ENCODE measurements at places on chromosomes 2 and 18. TPM values are rescaled to one million over a fixed set of nuclear protein-coding genes. Genes with fewer than 3 reads are reported as not detected.
A peak's percentile ranks its signal among the peaks of the same experiment; 100 is the strongest.

Gene KANSL3
- total RNA-seq: 45.5 TPM

Gene CCDC68
- total RNA-seq: 0.82 TPM

Gene TMEM163
- 10.2 TPM for total RNA-seq

Gene METTL21A
- 16.2 TPM for total RNA-seq

Gene ADRA2B
- not detected for total RNA-seq

Gene NGEF
- total RNA-seq: 12.2 TPM

Gene COL4A3
- 5.4 TPM for total RNA-seq

Gene NXPH2
- total RNA-seq: 12.7 TPM

Gene CD8B2
- not detected for total RNA-seq

Gene SPP2
- total RNA-seq: not detected

Gene RGPD3
- total RNA-seq: 0.82 TPM

GRCh38 chr2:136175868-136176267, 57.9 kb upstream of the CXCR4 start:
- no peak for DNase-seq

GRCh38 chr2:136638193-136638592, 127.2 kb upstream of the THSD7B start:
- no peak for DNase-seq

- DNase-seq: no peak
Observed at GRCh38 chr2:128196471-128196931, 105.5 kb downstream of the UGGT1 start.

DNA sequence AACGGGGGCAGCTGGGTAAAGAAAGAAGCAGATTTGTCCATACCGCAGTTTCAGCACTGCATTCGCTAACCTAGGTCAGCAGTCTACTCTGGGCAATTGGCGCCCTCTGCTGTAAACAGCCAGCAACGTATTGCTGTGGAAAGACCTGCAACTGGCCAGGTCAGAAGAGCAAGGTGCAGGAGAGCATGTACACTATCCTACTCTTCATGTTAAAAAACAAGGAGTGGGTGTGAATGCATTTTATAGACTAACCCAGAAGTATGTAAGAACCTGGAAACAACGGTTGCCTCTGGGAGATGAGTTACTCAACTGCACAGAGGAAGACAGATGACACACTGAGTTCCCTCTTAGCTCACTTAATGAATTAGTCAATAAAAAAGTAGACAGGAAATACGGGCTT, 6.2 kb downstream of the MRPS5 start:
- DNase-seq: peak; percentile 60

DNA sequence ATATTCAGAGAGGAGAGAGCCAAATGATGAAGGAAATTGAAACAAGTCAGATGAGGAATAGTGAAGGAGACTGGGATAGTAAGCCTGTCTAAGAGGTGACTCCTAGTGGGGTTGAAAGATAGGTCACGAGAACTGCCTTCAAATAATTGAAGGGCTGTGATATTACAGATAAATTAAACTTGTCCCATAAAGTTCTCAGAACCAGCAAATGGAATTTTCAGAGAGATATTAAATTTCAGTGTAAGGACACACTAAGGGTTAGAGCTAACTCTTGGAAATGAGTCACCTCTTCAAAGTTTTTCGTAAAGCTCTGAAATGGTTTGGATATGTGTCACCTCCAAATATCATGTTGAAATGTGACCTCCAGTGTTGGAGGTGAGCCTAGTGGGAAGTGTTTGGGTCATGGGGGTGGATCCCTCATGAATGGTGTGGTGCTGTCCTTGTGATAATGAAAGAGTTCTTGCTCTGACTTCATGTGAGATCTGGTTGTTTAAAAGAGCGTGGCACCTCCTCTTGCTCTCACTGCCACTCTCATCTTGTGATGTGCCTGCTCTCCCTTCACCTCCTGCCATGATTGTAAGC, 87.3 kb downstream of the BABAM2 start:
- DNase-seq: no peak

- no peak for DNase-seq
Observed at GRCh38 chr2:160646684-160647444, 153.3 kb upstream of the RBMS1 start.

GRCh38 chr2:85593023-85593422, 2.5 kb upstream of the RNF181 start:
- DNase-seq: no peak

DNA sequence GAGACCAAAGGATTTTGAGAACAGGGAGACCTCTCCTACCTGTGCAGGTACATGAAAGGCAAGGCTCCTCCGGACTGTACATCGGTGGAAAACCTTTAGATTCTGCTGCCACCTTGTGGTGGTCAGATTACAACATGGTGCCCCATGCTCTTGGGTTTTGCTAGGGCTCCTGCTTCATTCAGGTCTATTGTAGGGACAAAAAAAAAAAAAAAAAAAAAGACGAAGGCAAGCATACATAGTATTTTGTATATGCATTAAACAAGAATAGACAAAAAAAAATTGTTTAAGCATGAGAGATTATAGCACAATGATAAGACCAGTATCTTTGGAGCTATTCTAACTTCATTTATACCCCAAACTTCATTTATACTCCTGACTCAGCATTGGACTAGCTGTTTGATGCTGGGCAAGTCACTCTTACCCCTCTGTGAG, 27.4 kb upstream of the SPR start:
- peak; percentile 70 for DNase-seq

DNA sequence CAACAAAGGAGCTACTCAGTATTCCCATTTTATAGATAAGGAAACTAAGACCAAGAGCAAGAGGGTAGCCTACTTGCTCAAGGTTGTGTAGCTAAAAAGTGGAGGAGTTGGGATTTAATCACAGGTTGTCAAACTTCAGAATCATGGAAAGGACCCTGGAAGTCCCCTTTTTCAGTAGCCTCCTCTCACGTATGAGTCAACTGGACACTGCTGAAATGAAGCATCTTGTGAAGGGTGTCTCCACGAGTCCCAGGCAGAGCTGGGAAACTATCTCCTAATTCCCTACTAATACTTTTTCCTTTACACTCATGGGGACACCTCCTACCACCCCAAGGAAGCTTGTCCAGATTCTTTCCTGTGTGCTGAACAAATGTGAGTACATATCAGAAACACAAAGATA, 155.8 kb downstream of the RHBDD1 start:
- no peak for DNase-seq

DNA sequence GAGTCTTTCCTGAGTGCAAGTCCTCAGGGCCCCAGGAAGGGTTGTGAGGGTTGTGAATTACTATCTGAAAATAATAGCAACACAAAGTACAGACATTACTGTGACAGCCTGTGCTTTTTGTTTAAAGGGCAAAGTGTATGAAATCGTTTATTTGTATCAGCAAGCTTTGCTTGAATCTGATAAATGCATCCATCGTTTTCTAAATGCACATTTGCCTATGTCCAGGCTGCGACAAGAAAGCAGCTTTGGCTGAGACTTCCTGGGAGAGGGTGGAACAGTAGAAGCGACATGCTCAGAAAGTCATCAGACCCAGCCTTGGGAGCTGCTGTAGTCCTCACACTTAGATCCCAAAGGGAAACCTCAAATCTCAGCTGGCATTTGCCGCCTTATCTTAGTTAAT, 524.2 kb upstream of the SALL3 start:
- no peak for DNase-seq

GRCh38 chr2:202127687-202128331, 54.8 kb downstream of the KIAA2012 start:
- DNase-seq: no peak

DNA sequence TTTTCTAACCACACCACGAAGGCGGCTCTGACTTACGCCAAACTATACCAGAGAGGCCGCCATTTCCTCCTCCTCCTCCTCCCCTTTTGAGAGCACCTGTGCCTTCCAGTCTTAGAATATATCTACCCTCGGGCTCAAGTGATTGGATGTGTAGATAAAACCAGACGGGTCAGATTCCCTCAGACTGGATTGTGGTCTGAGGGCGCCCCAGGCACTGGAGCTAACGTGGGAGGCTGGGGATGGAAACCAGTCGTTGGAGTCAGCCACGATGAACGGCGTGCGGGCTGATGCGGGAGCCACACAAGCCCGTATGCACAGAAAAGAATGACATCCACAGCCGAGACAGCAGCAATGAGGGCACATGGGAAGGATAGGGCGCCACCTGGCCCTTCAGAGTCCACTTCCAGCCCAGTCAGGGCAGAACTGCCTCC, 12.3 kb upstream of the ODC1 start:
- DNase-seq: no peak

DNA sequence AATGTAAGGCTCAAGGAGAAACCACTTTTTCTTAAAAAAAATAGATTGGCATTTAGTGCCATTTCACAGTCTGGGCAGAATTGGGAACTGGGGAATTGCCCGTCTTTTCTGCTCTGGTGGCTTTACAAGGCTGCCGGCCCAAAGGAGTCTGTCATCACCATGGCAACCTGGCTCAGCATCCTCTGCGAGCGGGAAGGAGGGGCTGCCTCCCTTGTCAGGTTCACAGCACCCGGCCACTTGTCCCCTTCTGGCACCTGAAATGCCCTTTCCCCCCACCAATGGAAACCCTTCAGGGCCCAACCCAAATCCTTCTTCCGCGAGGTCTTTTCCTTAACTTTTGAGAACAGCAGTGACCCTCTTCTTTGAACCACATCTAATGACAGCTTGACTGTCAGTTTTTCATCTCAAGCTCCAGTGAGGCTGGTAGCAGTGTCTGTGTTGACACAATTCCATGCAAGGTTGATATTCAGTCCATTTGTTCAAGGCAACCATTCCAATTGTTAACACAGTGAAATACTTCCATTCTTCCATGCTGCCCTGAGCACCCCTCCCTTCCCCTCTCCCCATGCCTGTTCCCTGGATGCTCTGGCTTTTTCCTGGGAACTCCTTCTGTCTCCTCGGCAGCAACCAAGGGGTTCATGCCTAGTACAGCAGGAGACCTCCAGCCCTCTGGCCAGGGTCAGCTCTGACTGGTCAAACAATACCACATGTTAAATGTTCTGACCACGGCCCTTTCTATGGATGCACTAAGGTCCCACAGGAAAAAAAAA, 79.6 kb downstream of the DNER start:
- peak; percentile 75 for DNase-seq

Data from cerebellum (tissue), 4 donors.